ENCODE measurements at places on chromosomes 1 and 21.

DNA sequence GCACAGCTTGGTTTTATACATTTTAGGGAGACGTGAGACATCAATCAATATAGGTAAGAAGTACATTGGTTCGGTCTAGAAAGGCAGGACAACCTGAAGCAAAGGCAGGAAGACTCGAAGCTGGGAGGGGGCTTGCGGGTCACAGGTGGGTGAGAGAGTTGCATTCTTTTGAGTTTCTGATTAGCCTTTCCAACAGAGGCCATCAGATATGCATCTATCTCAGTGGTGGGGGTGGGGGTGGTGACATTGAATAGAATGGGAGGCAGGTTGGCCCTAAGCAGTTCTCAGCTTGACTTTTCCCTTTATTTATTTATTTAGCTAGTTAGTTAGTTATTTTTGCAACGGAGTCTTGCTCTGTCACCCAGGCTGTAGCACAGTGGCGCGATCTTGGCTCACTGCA, 85.6 kb downstream of the WDR4 start:
- DNase-seq: no peak

- no peak for DNase-seq
These were observed 42.6 kb upstream of the HMGB4 start for GRCh38 chr1:33821291-33821690.

- no peak for DNase-seq
These were observed 35.8 kb downstream of the PGBD5 start for GRCh38 chr1:230390371-230390770.

DNA sequence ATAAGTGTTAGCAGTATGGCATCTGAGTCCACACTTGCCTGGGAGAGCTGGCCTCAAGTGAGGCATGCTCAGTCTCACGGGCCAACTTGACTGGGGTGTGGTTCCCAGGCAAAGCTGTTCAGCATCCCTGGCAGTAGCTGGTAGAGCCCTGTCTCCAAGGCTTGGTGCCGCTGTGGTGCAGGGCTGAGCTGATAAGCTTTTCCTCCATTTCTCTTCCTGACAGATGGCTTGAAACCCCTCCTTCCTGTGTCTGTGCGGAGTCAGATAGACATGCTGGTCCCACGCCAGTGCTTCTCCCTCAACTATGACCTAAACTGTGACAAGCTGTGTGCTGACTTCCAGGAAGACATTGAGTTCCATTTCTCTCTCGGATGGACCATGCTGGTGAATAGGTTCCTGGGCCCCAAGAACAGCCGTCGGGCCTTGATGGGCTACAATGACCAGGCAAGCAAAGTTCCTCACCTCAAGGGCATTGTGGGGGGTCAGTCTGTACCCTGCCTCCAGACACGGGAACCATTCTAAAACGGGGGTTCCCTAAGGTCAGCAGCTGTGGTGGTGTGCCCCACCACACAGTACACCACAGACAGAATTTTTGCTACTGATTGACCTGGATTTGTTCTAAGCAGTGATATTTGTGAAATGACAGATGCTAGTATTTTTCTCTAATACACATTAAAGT, 13.7 kb upstream of the MIIP start:
- DNase-seq: no peak

DNA sequence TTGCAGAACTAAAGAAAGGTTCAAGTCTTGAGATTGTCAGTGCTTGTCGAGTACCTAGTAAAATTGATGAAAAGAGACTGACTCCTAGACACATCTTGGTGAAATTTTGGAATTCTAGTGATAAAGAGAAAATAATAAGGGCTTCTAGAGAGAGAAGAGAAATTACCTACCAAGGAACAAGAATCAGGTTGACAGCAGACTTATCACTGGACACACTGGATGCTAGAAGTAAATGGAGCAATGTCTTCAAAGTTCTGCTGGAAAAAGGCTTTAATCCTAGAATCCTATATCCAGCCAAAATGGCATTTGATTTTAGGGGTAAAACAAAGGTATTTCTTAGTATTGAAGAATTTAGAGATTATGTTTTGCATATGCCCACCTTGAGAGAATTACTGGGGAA, 16.3 kb downstream of the L1TD1 start:
- no peak for DNase-seq

- no peak for DNase-seq
These were observed 23.1 kb upstream of the SLC27A3 start for GRCh38 chr1:153752072-153752471.

DNA sequence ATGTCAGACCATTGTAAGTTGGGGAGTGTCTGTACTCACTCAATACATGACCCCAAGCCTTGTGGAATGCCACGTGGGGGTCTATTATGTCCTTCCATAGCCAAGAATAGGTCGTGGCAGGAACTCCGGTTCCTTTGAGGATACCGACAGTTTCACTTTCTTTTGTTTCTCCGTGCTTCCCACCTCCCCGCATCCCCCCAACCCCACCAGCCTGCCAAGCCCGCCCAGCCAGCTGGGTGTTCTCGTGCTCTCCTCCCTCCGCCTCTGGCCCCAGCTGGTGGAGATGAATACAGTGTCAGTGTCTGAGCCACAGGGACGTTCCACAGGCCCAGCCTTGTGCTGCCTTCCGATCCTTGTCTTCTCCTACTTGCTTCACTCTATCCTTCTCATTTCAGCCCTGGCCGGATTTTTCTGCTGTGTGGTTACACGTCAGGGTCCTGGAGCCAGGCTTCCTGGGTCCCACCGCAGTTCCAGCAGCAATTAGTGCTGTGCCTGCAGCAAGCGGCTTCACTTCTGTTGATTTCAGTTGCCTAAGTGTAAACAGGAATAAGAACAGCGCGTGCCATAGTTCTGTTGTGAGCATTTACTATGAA, 4.1 kb upstream of the AGTRAP start:
- DNase-seq: no peak

- no peak for DNase-seq
These were observed 305.3 kb downstream of the KCNT2 start for GRCh38 chr1:196302981-196303380.

GRCh38 chr1:89201106-89201794, 2.5 kb upstream of the GBP4 start:
- DNase-seq: no peak

- DNase-seq: no peak
These were observed 42.3 kb downstream of the HMCN1 start for GRCh38 chr1:185776522-185776921.

DNA sequence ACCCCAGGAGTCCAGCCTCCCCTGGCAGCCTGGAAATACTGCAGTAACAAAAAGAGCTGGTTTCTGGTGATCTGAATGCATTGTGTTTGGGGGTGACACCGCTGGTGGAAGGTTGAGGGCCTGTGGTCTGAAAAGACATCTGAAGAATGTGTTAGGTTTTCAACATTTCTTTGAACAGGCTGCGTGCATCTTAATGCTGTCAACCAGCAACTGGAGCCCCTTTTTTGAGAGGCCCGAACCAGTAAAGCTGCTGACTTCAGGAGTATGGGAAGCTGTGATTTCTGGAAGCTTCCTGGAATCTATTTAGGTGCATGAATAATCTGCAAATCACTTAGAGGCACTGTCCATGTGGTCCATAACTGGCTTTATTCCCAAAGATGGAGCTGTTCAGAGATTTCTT, 17.0 kb downstream of the ATP5PO start:
- no peak for DNase-seq

DNA sequence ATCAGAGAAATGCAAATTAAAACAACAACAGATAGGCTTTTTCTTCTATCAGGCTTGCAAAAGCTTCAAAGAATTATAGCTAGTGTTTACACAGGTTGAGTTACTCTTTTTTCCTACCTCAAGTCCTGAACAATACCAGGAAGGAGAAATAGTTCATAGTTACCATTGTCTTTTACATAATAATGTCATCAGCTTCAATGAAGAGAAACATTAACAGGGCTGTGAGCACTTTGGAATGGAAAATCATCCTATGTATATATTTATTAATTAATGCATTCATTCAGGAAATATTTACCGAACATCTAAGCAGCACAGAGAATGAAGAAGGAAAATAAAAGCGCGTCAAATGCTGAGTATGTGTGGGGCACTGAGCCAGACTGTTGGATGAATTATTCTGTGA, 197.3 kb downstream of the ZBTB18 start:
- DNase-seq: no peak

GRCh38 chr1:2388004-2388913, 3.1 kb downstream of the MORN1 start:
- no peak for DNase-seq

DNA sequence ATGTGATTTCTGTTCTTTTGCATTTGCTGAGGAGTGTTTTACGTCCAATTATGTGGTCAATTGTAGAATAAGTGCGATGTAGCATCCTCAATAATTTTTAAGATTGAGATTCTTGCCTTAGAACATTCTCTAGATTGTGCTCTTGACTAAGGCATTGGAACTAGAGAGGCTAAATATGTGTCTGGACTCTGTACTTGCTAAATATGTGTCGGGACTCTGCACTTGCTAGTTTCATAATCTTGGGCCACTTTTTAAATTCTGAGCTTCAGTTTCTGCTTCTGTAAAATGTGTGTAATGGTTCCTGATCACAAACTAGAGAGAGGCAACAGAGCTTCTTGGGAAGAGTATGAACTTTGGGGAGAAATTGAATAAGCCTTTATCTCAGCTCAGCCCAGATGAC, 21.6 kb downstream of the HLX start:
- DNase-seq: no peak

DNA sequence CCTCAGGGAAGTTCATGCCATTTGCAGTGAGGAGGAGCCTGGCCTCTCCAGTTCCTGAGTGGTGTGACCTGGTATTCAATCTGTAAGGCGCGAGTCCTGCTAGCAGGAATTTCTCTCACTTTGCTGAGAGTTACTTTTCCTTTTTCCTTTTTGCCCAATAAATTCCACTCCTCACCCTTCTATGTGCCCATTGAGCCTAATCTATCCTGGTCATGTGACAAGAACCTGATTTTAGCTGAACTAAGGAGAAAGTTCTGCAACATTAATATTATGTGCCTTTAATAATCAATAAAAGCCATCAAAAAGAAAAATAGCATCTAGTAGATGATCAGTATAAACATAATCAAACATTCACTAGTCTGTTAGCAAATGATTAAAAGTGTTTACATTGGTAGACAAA, 136.1 kb upstream of the POGK start:
- DNase-seq: no peak

GRCh38 chr1:1567891-1568291, 6.8 kb downstream of the SSU72 start:
- no peak for DNase-seq

DNA sequence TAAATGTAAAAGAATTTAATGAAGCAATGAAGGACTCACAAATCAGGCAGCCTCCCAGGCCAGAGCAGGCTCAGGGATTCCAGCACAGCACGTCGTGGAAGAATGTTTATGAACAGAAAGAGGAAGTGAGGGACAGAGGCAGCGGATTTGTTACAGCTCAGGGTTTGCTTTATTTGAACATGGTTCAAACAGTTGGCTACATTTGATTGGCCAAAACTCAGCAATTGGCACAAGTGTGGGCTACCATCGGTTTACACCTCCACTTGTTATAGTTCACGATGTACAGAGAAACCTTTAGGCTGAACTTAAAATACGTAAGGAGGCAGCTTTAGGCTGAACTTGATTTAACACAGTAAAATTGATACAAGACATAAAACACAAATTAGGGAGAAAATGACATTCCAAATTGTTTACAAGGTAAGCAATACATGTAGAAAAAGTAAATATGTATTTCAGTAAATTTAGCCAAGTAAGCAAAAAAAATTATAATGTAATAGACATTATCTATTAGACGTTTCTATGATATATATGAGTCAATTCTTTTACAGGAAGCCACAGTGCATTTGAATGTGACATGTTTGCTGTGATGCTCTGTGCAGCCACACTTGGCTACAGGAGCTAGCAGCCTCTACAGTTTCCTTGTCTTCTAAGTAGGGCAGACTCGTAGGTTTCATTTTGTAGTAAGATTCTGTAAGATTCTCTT, 126.5 kb downstream of the ADSS2 start:
- DNase-seq: no peak

DNA sequence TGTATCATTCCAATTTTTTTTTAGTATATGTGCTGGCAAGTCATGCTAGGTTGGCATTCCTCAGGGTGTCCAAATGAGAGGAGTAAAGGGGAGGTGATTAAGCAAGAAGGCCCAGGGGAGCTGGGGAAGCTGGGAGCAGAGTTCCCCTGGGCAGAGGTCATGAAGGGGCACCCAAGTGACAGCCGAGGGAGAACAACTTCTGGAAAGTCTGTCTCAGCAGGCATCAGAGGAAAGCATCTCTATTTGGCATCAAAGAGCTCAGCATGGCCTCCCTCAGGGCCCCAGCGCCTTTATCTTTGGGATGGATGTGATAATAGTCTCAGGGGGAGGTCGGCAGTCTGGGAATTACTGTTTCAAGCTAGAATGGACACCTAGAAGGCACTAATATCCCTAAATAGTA, 5.0 kb upstream of the ENO1 start:
- no peak for DNase-seq

- no peak for DNase-seq
These were observed 34.7 kb downstream of the LRRC8D start for GRCh38 chr1:89855413-89856123.

DNA sequence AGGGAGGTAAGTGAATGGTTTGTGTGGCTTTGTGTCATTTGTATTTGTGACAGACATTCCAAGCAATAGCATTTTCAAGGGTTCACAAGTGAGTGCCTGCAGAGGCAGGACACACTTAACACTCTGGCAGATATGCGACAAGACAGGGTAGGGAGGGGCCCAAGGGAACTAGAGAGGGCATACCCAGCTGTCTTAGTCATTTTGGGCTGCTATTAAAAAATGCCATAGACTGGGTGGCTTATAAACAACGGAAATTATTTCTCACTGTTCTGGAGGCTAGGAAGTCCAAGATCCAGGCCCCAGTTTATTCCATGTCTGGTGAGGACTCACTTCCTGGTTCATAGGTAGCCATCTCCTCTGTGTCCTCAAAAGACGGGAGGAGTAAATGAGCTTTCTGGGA, 137.4 kb downstream of the FGGY start:
- DNase-seq: no peak

DNA sequence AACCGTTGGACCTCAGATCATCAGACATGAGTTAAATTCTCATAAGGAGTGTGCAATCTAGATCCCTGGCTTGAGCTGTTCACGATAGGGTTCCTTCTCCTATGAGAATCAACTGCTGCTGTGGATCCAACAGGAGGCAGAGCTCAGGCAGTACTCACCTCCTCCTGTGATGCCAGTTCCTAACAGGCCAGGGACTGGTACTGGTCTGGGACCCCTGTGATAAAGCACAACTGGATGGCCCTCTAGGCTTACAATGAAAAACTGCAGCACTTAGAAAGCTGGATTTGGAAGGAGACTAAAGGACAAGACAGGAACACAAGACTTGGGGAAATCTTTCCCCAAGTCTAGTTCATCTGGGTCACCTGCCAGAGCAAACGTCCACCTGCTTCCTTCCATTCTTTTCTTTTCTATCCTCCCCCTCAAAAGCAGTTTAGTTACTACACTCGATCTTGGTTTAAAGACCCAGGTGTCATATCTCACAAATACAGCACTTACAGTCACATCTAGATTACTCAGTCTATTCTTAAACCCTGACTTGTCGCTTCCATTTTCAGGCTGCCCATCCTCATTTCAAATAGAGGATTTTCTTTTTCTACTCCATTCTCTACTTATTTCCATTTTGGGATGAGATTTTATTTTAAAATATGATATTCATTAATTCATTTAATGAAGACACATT, 59.8 kb downstream of the PTPN14 start:
- no peak for DNase-seq

Data from activated T-cell treated with anti-CD3 and anti-CD28 coated beads for 48 hours (primary cell).